ENCODE measurements at places on chromosomes 11 and 22. TPM values are rescaled to one million over a fixed set of nuclear protein-coding genes. Genes with fewer than 3 reads are reported as not detected.

- H3K27me3 ChIP-seq = no peaks in the 10 kb centered on the region
- no peak for DNase-seq
- peaks cover 13% of the 10 kb centered on the region for H3K4me1 ChIP-seq
- H3K36me3 ChIP-seq = peaks cover 10% of the 10 kb centered on the region
- no peak overlapping the region for H3K4me3 ChIP-seq
- H3K27ac ChIP-seq = no peak overlapping the region
These were observed 319.9 kb downstream of the BRD1 start for GRCh38 chr22:49507607-49508292.

GRCh38 chr11:36508743-36509142 is 1.3 kb downstream of the TRAF6 start:
- peak overlapping the region; percentile 95 for H3K4me3 ChIP-seq
- peaks cover 5% of the 10 kb centered on the region for H3K36me3 ChIP-seq
- H3K27ac ChIP-seq = peak overlapping the region; percentile 85
- peaks cover 28% of the 10 kb centered on the region for H3K4me1 ChIP-seq
- H3K27me3 ChIP-seq = no peaks in the 10 kb centered on the region

The SPDYC gene
- total RNA-seq = not detected

DNA sequence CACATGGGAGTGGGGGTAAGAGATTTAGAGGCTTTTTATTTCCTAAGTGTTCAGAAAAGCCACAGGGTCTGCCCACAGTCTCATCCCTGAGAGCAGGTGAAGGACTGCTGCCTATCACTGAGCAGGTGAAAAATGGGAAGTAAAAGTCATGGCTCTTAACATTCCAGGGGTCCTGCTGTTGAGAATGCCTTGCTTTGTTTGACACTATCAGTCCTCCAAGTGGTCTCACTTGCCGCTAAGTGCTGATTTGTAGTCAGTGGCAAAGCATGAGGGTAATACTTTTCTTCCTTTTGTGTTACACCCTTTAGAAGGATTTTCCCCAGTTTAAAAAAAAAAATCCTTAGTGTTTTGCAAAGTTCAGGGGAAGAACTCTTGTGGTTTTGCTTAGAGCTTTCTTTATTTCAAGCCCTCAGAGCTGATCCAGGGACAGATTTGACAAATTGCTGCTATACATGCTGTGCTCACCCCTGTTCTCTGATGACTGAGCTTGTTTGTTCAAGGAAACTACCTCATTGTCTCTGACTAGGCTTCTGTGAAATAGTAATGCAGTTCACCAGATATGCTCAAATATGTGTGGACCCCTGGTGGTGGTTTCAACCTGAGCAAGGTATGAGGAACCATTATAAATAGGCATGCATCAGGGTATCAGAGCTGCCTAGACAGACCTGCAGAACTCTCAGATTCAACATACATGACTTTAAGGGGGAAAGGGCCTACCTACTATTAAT is 141.0 kb downstream of the ARHGAP42 start:
- H3K4me3 ChIP-seq = no peak overlapping the region
- H3K27ac ChIP-seq = no peak overlapping the region
- H3K36me3 ChIP-seq = no peaks in the 10 kb centered on the region
- peak; percentile 6 for DNase-seq
- H3K27me3 ChIP-seq = no peaks in the 10 kb centered on the region

- H3K4me3 ChIP-seq = no peak overlapping the region
- H3K4me1 ChIP-seq = peaks cover 14% of the 10 kb centered on the region
- H3K27ac ChIP-seq = no peak overlapping the region
- DNase-seq = no peak
- H3K36me3 ChIP-seq = peaks cover 7% of the 10 kb centered on the region
These were observed 2.1 kb upstream of the ANAPC15 start for GRCh38 chr11:72114570-72114969.
